ENCODE measurements at places on chromosomes 6 and 20.
A peak's percentile ranks its signal among the peaks of the same experiment; 100 is the strongest.

GRCh38 chr6:94227741-94228140 lies 808.4 kb upstream of the EPHA7 start:
- no peak for DNase-seq

GRCh38 chr20:62776692-62777527 lies 19.4 kb upstream of the MRGBP start:
- peak; percentile 89 for DNase-seq

- no peak for DNase-seq
Measured at GRCh38 chr6:154508573-154509375, 1.7 kb downstream of the CNKSR3 start.

- no peak for DNase-seq
Measured at GRCh38 chr6:110322874-110323242, 35.3 kb downstream of the METTL24 start.

- DNase-seq = peak; percentile 64
Measured at GRCh38 chr20:51014797-51015722, 7.8 kb downstream of the KCNG1 start.
